H1 (cell line): ENCODE measurements at places on chromosomes 2 and 18. TPM values are rescaled to one million over a fixed set of nuclear protein-coding genes. Genes with fewer than 3 reads are reported as not detected.

DNA sequence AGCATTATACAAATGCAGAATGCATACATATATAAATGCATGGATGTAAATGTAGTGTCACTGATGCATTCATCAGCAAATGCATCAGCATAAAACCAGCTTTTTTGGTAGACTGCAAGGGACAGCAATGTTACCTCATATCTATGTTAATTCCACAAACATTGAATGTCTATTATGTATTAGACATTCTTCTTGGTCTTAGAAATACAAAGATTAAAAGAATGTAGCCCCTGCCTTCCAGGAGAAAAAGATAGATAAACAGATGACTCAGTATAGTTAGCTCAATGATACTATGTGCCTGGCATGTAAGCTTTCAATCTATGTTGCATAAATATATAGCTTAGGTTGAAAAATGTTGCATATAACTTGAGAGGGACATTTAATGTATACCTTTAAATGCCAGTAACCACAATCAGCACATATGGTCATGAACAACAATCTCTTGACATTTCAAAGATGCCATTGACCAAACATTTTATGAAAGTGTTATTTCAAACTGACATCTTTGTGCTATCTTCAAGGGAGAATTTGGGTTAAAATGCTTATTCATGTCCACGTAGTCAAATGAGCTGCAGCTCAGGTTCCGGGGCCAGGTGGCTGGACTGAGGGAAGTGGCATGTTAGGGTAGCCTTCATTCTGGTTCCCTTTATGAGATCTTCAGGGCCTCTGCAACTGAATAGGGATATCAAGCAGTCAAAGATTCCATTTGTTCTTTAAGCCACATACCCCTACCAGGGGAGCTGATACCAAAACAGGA is 45.2 kb upstream of the GCG start:
- no peak overlapping the region for H3K27ac ChIP-seq
- no peak overlapping the region for H3K4me3 ChIP-seq
- no peak for DNase-seq
- H3K27me3 ChIP-seq: no peaks in the 10 kb centered on the region
- no peaks in the 10 kb centered on the region for H3K36me3 ChIP-seq

GRCh38 chr18:13580991-13581390 is 145.4 kb downstream of the FAM210A start:
- no peaks in the 10 kb centered on the region for H3K36me3 ChIP-seq
- DNase-seq: no peak
- no peak overlapping the region for H3K4me3 ChIP-seq
- no peak overlapping the region for H3K27ac ChIP-seq

- H3K27me3 ChIP-seq: no peaks in the 10 kb centered on the region
- H3K4me3 ChIP-seq: no peak overlapping the region
- peak overlapping the region; percentile 16; the same call in 1 of the 2 replicates for H3K27ac ChIP-seq
- peaks cover 2% of the 10 kb centered on the region for H3K4me1 ChIP-seq
- DNase-seq: no peak
- H3K36me3 ChIP-seq: no peaks in the 10 kb centered on the region
These were observed 53.4 kb downstream of the AAK1 start for GRCh38 chr2:69589973-69590652.

SPP2 gene
- total RNA-seq: not detected in 2 replicates

PGAP1 gene
- total RNA-seq: 24.1 and 24.7 TPM in 2 replicates
